ENCODE measurements at places on chromosomes 5 and 9.

DNA sequence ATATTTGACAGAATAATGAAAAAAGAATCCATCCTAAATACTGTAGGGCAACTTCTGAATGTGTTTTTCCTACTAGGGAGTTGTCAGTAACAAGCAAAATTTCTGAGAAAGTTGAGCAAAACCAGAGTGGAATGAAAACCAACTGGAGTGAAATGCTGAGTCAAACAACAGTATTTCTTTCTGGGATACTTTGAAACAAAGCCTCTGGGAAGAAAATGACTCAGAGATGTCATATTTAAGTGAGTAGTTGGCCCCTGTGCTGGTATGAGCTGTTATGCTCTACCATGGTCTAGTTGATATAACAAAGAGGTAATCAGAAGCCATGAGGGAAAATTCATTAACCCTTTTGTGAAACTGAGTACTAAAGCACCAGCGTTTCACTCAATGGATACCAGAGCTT, 372.1 kb upstream of the C9orf72 start:
- peak; percentile 65 for DNase-seq

GRCh38 chr9:8457055-8457454, 657.5 kb upstream of the DMAC1 start:
- DNase-seq: no peak

- no peak for DNase-seq
Observed at GRCh38 chr5:23649594-23649993, 142.2 kb downstream of the PRDM9 start.

- DNase-seq: peak; percentile 1
Observed at GRCh38 chr5:26763215-26763614, 275.2 kb downstream of the CDH9 start.

- no peak for DNase-seq
Observed at GRCh38 chr9:16092142-16093091, 539.6 kb downstream of the CCDC171 start.

- peak; percentile 63 for DNase-seq
Observed at GRCh38 chr5:35773967-35774366, 82.7 kb upstream of the IL7R start.

- DNase-seq: no peak
Observed at GRCh38 chr5:66904189-66904588, 292.4 kb downstream of the CD180 start.

- peak; percentile 36 for DNase-seq
Observed at GRCh38 chr9:13113751-13114150, 165.7 kb downstream of the MPDZ start.

DNA sequence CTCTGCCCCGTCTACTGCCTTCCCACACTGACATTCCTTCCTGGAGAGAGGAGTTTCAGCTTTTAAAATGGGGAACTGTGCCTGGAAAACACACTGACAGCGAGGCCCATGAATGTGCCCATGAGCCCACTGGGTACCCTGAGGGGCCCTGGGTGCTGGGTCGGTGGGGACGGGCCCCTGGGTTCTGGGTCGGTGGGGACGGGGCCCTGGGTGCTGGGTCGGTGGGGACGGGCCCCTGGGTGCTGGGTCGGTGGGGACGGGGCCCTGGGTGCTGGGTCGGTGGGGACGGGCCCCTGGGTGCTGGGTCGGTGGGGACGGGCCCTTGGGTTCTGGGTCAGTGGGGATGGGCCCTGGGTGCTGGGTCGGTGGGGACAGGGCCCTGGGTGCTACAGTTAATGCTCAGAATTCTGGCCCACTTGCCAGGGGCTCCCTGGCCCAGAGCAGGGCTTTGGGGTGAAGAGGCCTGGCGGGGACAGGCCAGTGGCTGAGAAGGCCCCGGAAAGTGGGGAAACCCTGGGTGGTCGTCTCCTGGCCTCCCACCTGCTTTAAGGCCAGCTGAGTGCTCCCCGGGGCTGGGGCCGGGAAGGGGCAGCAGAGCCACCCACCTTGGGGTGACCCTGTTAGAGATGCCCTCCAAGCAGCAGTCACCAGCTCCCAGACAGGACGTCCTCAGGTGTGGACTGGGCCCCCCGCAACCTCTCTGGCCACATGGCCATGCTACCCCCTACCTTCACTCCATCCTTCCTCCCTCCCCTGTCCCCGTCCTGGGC, 2.5 kb downstream of the GPSM1 start:
- DNase-seq: no peak

GRCh38 chr5:44675296-44675695, 133.5 kb upstream of the MRPS30 start:
- no peak for DNase-seq

GRCh38 chr9:93520523-93520922, 55.9 kb upstream of the PHF2 start:
- no peak for DNase-seq

- DNase-seq: peak; percentile 48
Observed at GRCh38 chr5:168676501-168676900, 97.3 kb upstream of the PANK3 start.

- DNase-seq: no peak
Observed at GRCh38 chr5:158707534-158707933, 392.2 kb downstream of the EBF1 start.

DNA sequence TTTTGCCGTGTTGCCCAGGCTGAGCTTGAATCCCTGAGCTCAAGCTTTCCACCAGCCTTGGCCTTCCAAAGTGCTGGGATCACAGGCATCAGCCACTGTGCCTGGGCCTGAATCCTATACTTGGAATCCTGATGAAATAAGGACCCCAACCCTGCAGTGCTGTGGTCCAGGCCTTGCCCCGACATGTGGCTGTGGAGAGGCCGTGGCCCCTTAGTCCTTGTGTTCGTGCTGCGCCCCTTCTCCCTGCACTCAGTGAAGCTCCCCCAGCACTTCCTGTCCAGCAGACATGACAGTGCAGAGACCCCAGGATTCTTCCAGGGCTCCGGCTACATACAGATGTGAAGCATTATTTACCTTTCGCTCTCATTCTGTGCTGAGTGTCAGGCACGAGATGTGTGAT, 52.9 kb downstream of the EHMT1 start:
- DNase-seq: no peak

GRCh38 chr9:20407013-20407412, 215.3 kb downstream of the MLLT3 start:
- no peak for DNase-seq

DNA sequence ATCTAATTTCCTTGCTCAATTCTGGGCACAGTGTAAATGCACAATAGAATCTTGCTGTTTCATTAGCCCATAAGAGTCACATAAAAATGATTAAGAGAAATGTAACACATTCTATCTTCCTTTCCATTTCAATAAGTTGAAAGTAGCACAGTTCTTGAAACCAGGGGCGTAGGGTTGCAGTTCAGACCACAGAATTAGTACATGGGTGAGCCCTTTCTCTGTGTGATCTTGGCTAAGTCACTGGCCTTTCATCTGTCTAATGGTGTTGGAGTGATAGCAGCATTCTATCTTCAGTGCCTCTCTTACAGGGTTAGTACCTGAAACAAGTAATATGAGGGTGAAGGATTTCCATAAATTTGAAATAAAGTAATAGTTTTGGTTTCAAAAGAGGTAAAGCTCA, 445.3 kb upstream of the ZNF462 start:
- DNase-seq: no peak

GRCh38 chr5:8366266-8366665, 497.3 kb downstream of the MTRR start:
- no peak for DNase-seq

GRCh38 chr5:67437905-67438845, 241.6 kb upstream of the CD180 start:
- DNase-seq: no peak

DNA sequence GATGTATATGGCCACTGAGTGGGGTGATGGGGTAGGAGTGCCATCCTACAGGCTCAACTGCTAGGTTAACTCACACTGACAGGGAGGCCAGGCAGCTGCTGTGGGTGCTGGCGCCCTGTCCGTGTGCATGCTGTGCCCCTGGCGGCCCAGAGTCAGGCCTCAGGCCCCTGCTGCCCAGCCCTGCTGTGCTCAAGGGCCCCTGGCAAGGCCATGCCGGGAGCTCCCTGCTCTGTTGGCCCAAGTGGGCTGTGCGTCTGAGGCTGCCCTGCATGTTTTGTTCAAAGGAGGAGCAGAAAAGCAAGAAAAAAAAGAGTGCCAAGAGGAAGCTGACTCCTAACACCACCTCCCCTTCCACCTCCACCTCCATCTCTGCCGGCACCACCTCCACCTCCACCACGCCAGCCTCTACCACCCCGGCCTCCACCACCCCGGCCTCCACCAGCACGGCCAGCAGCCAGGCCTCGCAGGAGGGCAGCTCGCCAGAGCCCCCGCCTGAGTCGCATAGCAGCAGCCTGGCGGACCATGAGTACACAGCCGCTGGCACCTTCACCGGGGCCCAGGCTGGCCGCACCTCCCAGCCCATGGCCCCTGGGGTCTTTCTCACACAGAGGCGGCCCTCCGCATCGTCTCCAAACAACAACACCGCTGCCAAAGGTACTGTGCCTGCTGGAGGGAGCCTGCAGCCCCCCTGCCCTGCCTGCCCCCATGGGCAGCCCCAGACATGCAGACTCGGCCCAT, 100.1 kb downstream of the PHF2 start:
- no peak for DNase-seq

GRCh38 chr5:118293378-118293777, 695.0 kb downstream of the DTWD2 start:
- no peak for DNase-seq

GRCh38 chr9:74948937-74949336, 3.8 kb downstream of the C9orf40 start:
- peak; percentile 9 for DNase-seq

DNA sequence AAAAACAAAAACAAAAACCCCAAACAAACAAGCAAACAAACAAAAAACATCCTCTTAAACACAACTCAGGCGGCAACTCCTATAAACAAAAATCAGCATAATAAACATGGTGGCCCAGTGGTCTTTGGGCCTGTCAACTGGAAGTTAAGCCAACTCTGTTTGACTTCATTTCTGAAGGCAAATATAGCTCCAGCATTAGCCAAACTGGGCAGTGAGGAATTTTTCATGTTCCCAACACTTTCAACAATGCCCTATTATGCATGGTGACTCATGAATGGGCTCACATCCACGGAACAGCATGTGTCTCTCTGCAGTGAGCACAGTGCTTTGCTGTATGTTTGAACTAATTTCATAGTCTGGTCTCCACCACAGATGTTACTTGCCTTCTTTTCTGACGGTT, 143.9 kb upstream of the STC2 start:
- peak; percentile 84 for DNase-seq

DNA sequence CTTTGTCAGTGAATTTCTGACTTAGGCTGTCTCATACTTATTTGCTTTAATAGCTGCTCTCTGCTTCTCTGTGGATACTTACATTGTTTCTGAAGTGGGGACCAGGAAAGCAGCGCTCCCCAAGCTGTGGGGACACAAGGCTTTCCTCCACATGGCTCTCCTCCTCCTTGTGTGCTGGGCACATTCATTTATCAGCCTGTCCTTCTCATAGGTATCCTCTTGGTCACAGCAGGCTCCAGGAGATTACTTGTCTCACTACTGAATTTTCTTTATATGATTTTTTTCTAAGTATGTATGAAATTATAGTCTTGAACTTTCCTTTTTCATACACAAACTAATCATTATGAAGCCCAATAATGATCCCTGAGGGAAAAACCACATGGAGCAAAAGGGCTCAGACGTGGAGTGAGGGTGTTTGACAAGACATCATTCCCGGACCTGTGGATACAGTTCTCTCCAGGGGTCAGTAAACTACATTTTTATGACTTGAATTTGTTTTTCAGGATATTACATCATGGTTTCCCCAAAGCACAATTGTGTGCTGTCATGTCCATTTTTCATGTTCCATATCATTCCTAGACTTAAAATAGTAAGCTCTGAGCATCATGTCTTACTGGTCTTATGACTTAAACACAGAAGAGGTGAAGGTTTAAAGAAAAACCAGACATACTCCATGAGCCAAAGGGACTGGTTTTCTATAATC, 234.5 kb downstream of the PCSK1 start:
- no peak for DNase-seq

DNA sequence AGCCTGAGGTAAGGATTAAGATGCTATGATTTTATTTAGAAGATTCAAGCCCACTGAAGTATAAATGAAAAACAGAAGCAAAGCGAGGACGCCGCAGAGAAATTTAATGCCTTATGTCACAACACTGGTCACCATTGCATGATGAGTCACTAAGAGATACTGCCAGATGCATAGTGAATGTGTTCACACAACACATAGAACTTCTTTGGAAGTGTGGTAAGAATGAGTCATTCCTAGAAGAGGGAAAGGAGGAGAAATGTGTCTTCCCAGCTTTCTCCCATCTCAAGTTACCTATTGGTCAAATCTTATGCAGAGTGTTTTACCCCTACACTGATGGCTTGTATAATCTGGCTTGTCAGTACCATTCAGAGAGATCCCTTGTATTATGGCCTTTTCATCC, 465.3 kb upstream of the ARRDC3 start:
- DNase-seq: peak; percentile 61

DNA sequence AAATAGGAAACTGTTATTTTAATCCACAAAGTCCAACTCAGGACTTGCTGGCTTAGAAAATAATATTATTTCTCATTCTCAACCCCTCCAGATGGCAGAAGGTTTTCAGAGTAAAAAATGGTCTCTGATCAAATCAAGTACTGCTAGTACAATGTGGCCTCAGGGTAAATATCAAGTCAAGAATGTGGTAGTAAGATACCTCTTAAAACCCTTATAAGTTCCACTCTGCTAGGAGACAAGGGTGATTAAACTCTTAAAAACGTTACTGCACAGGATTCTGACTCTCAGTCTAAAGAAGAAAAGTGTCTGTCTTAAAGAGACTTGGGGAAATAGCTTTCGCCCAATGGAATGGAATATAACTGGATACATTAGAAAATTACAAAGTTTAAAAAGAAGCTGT, 120.8 kb upstream of the PDE4D start:
- DNase-seq: no peak

- peak; percentile 41 for DNase-seq
Observed at GRCh38 chr9:34372467-34373011, 4.2 kb downstream of the MYORG start.

DNA sequence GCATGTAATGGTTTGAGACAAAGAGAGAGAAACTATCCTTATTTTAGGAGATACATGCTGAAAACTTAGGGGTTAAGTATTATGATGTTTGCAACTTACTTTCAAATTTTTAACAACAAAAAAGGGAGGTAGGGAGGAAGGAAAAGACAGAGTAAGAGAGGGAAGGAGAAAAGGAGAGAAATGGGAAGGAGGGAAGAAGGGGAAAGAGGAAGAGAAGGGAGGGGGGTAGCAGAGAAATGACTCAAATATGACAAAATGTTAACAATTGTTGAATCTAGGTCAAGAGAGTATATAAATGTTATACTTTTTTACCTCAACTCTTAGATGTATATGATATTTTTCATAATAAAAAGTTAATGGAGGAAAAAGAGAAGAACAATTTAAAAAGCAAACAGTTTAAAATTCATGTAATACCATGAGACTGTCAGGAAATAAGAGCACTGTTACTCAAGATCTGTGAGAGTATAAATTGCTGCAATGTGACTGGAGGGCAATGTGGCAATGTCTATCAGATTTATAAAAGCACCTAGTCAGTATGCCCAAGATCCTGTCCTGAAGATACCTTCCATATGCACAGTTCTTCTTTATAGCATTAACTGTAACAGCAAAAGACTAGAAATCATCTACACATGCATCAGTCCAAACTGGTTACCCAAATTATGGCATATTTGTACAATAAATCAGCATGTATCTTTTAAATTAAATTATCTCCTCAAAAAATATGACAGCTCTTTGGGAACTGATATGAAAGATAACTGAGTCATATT, 16.3 kb downstream of the FBXW11 start:
- peak; percentile 69 for DNase-seq
